SW480 (cell line): ENCODE measurements at places on chromosomes 4 and X.

- peak; percentile 47 for DNase-seq
Measured at GRCh38 chr4:120922381-120923206, at the start of gene PRDM5. TSS of gene PRDM5 (minus strand) at chr4:120922726. CDS start at chr4:120922608, 118 bp downstream.

GRCh38 chr4:67809502-67809901 is 55.3 kb upstream of the GNRHR start:
- no peak for DNase-seq

DNA sequence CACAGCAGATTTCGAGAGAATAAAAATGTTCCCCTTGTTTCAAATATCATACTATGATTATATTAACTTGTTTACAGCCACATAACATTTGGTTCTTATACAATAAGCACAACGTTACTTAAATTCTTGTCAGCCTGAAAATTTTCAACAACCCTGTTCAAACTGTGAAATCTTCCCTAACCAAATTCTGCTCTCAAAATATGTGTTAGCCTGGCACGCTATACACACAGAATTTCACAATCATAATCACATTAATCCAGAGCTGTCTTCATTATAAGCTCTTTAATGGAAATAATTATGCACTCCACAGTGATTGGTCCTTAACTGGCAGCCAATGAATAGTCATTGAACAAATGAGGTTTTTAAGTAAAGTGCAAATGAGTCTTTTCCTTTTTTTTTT is 7.3 kb upstream of the PRSS12 start:
- no peak for DNase-seq

GRCh38 chr4:16622826-16623225 is 275.6 kb downstream of the LDB2 start:
- no peak for DNase-seq

DNA sequence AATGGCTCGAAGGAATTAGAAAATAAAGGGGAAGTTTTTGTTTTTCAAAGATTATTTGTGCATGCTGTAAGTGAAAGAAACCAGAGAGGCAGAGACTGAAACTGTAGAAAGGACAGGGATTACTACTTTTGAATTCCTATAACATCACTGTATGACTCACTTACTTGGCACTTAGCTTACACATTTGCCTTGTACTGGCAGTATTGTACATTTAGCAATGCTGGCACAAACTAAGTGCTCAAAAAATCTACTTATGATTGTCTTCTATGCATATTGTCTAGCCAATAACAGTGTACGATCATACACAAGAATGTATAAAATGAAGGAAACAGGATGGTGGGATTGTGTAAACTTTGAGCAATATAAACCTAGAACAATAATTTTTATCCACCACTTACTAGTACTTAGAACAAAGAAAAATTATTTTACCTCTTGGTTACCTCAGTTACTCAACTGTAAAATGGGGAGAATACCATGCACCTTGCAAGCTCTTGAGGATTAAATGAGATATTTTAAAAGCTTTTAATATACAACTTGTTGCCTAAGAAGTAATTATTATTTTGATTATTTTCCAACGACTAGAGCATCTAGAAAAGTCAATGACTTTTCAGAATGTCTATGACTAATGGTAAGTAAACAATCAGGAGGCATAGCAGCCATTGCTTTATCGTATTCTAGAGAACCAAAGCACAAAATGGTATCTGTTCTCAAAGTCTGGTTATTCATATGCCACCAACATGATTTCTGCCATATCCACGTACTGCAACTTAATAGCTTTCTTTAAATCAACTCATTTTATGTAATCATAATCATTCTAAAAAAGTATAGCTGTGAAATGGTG is 4.7 kb downstream of the FAM120C start:
- peak; percentile 34 for DNase-seq

DNA sequence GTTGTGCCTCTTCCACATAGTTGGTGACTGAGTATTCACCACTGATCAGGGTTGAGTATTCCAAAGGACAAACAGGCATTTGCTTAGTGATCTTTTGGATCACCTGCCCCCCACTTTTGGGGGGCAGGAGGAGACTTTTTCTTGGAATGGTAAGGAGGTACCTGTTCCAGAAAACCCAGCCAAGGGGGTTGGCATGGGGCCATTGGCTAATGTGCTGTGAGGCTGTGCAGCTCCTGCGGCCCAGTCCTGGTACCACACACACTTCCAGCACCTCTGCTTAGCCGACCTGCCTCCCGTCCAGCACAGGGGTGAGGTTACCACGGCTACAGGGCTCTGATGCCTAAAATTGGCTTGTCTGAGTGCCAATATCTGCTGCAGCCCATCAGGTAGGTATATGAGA is 40.1 kb upstream of the MGST2 start:
- DNase-seq, result no peak

DNA sequence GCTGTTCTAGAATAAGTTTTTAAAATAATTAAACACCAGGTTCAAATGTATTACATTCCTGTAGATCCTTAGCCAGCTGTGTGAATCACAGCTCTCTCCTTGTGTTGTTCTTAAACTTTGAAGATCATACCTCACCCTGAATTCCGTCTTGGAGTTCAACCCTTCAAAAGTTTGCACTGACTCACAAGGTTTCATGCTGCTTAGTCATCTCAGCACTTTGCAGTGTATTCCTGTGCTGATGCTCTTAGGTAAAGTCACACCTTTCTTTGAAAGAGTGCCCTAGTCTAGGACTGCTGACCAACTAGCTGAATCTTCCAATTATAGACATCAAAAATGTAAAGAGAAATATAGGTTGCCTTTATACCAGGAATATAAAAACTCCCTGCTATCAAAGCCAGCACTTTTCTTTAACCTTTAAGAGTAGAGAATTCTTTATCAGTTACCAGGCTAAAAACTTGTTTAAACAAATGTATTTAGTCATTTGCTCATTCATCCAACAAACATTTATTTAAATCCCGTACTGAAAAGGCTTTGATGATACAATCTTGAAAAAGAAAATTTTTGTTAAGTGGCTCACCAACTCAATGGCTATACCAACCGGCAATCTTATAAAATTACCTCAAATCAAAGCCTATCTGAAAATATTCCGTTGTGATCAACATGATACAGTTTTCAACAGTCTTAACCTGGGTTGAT is 169.7 kb downstream of the RAP1GDS1 start:
- no peak for DNase-seq

DNA sequence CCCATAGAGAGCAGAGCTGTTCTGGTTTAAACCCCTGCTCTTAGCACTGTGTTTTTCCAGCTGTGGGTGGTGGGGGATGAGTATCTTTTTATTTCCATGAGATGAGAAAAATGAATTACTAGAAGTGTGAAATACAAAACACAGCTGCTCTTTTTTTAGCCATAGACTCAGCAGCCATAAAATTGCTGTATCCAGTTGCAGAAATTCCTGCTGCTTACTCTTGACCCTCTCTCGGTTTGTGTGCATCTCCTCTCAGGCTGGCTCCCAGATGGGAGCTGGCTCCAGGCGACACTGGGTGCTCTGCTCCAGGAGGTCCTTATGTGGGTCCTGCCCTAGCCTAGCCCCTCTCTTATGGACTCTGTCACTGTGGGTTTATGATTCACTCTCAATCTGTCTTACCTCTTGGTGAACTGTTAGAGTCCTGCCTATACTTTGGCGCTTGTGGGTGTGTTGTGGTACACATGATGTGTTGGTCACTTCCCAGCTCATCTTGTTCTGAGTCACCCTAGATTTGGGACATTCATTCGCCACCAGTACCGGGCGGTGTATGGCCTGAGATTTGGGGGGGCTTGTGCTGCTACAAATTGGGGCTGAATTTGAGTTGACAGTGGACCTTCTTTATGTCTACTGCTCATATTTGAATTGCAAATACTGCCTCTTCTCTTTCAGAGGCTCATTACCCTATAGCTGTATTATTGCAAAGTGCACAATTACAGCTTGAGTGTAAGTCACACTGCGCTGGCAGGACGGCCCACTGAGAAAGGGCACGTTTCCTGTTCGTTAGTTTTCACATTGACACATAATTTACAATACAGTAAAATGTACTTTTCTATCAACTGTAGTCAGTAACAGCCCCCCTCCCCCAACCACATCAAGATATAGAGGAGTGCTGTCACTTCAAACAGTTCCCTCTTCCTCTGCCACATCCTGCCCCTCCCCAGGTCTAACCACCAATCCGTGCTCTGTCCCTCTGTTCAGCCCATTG is 46.9 kb upstream of the MSANTD1 start:
- DNase-seq, result peak; percentile 81

DNA sequence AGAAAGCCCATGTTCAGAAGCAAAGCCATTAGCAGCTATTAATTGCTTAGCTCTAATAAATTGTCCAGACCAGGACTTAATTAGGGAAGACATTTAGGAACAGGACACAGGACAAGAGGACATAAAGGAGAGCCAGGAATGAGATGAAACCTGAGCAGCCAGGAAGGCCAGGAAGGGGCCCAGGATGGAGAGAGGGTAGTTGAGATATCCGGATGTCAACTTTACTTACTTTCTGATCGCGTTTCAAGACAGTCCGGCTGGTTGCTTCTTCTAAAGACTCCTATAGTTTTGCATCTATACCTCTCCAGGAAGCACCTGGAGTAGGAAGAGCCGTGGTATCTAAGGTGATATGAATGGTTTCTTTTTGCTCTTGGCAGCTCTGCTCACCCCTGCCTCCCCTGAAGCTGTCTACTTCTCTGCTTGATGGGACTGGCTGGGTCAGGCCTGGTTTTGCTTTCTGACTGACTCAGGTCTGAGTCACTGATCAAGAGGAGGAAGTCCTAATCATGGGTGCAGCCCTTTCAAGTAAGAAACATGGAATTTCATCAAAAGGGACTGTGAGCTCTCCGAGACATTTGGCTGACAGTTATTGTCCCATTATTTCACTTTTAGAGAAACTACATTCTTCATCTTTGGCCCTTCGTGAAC is 733.3 kb downstream of the RPA4 start:
- DNase-seq, result peak; percentile 48

DNA sequence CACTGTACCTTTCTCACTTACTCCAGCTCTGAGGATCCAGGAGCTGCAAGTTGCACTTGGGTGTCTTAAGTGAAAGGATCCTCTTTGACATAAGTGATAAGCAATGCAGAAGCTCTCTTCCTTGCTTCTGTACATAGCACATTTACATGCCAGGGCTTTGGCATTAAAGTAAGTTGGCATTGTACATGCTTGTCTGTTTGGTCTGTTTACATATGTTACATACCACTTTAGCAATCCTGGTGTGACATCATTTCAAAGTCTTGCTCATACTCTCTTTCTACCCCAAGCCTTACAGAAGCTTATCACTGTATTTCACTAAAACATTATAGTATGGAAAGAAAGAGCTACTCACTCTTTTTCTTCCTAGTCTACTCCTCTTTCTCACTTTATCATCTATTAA is 2548.3 kb downstream of the ARAP2 start:
- DNase-seq, result no peak

DNA sequence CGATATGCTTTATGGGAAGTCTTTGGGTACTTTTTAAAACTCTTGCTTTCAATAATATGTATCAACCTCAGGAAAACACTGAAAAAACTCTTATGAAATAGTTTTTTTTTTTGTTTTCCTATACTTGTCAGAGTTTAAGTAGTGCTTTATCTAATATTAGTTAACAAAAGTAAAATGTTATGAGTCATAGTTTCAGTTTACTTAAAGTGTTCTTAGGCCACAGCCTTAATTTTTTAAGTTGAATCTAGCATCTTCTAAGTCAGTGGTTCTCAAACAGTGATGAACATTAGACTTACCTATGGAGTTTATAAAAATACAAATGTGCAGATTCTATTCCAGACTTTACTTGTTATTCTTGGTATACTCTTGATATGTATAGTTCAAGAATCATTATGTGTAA is 26.3 kb upstream of the ADGRL3 start:
- DNase-seq, result no peak

GRCh38 chr4:3207531-3208037 is 41.4 kb upstream of the MSANTD1 start:
- no peak for DNase-seq

DNA sequence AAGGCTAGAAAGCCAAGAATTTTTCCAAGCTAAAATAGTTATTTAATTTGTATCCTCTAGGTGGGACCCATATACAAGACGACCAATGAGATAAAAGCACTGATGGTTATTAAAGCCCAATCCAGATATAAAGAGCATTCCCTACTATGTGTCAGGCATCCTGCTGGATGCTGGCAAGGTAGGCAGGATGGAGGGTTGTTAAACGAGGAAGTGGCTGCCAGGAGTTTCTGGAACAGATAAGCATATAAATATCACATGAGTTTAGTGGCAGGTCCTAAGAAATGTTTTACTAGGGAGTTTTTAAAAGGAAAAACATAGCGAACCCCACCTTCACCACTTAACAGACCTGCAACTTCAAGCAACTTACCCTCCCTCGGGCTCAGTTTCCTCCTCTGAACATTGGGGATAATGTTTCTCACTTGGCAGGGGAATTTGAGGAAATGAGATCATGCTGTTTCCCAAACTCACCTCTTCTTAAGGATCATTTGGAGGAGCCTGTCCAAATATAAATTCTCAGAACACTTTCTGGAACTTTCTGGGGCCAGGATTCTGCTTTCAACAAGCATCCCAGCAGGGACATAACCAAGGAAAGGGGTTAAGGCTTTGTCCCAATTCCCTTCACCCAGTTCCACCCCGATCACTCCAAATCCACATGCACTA is 94.3 kb upstream of the LDB2 start:
- no peak for DNase-seq

- no peak for DNase-seq
Measured at GRCh38 chrX:52995987-52996331, 37.6 kb upstream of the FAM156A start.

DNA sequence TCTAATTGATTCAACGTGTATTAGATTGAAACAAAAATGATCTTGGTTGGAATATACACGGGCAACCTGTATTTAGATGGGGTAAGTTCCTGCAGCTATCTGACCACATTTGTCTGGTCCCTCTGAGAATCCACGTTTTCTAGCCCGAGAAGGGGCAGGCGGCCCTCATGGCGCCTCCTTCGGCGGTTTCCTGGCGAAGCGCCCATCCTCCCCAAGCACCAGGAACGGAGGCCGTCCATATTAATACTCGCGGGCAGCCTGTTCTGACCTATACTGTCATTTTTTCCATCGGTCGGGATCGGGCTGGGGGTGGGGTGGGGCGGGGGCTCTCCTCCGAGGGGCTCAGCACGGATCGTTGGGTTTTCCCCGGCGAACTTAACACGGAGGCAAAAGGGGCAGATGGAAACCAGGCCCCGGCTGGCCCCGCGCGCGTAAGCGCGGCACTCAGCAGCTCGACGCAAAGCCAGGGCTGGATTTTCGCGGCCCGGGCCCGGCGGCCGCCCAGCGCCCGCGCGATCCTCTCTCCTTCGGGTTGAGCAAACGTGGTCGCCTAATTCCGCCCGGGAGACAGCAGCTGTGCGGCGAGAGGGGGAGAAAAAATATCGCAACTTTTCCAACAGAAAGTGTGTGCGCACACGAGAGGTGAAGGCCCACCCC is 77.2 kb upstream of the BCOR start:
- peak; percentile 62 for DNase-seq

GRCh38 chr4:121219227-121219626 is 55.1 kb upstream of the TNIP3 start:
- DNase-seq, result no peak

GRCh38 chr4:148780426-148781005 is 338.3 kb upstream of the NR3C2 start:
- DNase-seq, result no peak

DNA sequence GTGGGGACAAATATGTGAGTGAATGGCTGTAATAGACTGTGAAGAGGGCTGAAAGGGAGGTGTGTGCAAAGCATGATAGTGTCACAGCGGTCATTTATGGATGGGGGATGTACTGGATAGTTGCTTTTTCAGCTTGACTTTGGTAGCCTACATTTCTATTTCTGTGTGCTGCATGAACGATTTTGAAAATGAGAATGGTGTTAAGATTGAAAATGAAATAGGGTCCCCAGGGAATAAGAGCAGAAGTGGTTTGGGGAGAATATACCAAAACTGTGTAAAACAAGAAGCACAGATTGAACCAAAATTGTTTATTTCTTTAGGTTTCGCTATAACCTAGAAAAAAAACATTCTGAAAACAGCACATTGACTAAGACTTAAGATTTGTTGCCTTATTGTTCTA is 58.8 kb upstream of the CLNK start:
- no peak for DNase-seq
